ENCODE measurements at places on chromosomes 12 and 14.

GRCh38 chr14:90820958-90821357 is 4.7 kb upstream of the TTC7B start:
- peak; percentile 65 for DNase-seq

- no peak for DNase-seq
Measured at GRCh38 chr12:62233805-62234204, 26.4 kb upstream of the USP15 start.

- no peak for DNase-seq
Measured at GRCh38 chr14:94593376-94593748, 12.1 kb downstream of the SERPINA5 start.

DNA sequence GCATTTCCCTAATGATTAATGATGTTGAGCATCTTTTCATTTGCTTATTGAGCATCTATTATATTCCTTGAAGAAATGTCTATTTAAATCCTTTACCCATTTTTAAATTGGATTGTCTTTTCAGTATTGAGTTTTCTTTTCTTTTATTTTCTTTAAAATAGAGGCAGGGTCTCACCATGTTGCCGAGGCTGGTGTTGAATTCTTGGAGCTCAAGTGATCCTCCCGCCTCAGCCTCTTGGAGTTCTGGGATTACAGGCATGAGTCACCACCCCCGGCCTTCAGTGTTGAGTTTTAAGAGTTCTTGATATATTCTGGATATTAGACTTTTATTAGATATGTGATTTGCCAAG is 73.3 kb upstream of the HECTD1 start:
- no peak for DNase-seq

DNA sequence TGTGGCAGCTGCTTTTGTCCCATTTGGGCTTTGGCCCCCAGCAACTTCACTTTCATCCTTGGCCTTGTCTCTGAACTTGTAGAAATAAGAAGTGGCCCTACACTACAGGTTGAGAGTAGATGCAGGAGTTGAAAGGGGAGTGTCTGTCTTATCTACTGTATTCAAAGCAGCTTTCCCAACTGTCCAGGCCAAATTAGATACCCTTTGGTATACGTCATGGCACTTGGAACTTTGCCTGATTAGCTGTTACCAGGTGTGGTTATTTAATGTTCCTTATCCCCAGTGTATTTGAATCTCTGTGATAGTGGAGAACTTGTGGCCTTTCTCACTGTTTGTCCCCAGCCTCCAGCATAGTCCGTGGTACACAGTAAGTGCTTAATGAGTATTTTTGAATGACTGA is 33.5 kb downstream of the SUDS3 start:
- no peak for DNase-seq

DNA sequence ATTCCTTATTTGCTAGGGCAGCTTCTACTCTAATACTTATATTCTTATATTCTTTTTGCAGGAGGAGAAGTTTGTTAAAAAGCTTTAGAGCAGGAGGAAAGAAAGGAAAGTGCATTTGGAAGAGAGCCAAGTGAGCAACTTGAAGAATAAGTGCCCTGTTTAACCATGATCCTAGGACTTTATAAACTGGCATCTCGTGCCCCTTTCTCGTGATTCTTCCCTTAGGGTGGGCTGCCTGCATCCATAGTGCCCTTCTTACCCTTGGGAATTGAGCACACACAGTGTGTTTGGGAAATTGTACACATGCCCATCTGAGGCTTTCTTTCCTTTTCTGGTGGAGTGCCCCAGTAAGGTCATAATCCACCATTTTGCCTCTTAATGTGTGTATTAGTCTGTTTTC is 141.9 kb downstream of the NUBPL start:
- DNase-seq = no peak

DNA sequence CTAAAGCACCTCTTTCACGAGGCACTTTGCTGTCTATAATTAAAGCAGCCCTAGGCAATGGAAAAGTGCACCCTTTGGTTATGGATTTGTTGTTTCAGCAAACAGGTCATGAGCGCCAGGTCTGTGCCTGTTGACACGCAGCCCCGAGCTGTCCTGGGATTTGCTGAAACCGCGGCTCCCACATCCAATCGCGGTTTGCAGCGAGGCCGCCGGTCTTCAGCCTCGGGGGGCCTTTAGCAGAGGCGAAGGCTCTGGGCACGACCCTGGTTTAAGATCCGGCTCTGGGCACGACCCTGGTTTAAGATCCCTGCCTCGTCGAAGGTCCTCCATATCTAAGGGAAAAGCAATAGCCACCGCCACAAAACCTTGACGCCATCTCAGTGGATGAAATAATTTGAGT is 79.2 kb downstream of the GLT1D1 start:
- no peak for DNase-seq

GRCh38 chr14:63499701-63500250 is 43.4 kb downstream of the PPP2R5E start:
- no peak for DNase-seq

- DNase-seq = no peak
Measured at GRCh38 chr14:86652526-86652925, 1122.6 kb downstream of the FLRT2 start.

DNA sequence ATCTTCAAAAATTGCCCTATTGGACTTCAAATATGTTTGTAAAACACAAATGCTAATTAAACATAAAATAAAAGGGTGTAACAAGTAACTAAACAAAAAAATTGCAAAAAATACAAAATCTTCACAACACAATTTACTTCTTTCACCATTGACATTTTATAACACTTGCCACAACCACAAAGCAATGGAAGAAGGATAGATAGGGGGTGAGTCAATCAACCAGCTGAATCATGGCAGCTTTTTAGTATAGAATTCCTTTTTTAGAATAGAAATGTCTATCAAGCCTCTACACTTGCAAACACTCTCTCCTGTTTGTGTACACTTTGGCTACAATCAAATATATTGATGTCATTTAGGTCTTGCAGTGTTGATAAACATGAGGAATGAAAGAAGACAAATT is 232.7 kb downstream of the SLC16A7 start:
- DNase-seq = no peak

- no peak for DNase-seq
Measured at GRCh38 chr12:12718381-12718759, 1.2 kb downstream of the CDKN1B start.

DNA sequence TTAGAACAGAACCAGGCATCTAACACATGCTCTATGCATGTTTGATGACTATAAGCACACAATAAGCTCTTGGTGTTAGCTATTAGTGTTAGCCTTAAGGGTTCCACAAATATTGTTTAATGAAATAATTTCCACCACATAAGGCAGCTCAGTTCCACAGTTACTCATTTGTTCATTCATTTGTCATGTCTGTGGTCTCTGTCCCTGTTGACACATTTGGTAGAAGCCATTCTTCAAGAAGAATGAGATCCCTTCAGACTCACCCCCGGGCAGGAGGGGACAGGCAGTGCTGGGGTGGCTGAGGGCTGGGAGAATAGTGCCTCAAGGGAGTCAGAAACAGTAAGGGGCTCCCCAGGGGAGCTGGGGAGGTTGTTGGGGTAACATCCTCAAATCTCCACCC is 3.7 kb upstream of the FAIM2 start:
- DNase-seq = no peak

DNA sequence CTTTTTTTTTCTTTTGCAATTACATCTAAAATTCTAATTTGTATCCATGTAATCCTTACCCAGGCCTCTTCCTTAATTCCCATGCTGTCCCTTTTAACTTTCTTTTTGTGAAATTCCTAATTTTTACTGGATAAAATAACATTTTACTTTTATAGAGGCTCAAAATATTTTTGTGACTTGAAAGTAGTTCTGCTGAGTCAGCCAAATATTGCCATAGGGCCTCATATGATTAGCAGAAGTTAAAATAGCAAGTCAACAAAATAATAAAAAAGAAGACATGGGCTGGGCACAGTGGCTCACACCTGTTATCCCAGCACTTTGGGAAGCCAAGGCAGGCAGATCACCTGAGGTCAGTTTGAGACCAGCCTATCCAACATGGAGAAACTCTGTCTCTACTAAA is 2.0 kb downstream of the C3AR1 start:
- DNase-seq = no peak

- no peak for DNase-seq
Measured at GRCh38 chr12:42485823-42486222, 103.7 kb downstream of the PRICKLE1 start.

GRCh38 chr12:122421187-122421820 is 1.2 kb downstream of the CLIP1 start:
- no peak for DNase-seq

- DNase-seq = no peak
Measured at GRCh38 chr12:121975021-121975420, 46.7 kb upstream of the BCL7A start.

DNA sequence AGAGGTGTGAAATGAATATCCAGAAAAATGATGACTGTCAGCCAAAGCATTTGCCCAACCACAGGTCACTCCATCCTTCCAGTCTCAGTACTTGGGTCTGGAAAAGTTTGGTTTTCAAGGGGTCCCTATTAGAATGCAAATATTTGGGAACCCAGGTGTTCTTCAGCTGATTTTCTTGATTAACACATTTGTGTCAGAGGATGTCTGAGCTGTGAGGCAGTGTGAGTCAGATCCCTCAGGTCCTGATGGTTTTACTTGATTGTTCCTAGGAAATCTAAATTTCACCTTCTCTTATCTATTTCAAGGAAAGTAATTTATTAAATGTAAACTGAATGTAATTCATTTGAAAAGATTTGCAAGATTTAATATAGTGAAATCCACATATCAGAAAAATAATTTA is 71.5 kb downstream of the SSPN start:
- DNase-seq = no peak

DNA sequence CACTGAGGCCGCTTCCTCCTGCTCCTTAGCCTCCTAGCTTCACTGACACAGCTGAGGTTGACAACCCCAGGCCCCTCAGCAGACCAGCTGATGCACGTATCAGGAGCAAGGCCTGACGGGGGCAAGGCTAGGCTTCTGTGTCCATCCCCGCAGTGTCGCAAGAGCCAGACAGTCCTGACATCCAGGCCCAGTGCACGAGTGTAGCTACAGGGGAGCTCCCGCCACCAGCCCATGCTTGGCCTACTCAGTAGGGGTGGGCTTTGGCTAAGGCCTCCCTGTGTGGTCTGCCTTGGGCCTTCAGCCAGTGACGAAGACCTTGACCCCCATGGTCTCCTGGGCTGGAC is 179.1 kb downstream of the DPF3 start:
- no peak for DNase-seq

GRCh38 chr12:91511795-91512420 is 329.3 kb upstream of the DCN start:
- DNase-seq = no peak

GRCh38 chr12:106223485-106224354 is 24.1 kb downstream of the CKAP4 start:
- peak; percentile 69 for DNase-seq
